ENCODE measurements at places on chromosomes 4 and X.

DNA sequence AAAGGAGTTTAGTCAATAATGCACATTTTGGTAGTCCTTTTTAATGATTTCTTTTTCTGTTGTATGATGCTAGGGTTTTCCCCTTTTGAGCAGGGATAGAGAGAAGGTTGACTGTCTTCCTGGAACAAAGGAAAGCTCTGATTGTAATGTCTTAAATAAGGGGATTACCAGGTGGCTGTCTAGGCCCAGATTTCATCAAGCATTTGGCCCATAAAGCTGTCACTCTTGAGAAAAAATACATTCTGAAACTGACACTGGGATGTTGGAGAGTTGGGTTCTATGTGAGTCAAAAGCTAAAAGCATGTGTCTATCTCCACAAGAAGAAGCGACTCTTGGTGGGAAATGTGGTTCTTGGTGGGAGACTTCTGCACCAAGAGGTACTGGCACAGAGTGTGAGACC, 26.4 kb downstream of the KIAA1210 start:
- DNase-seq, result no peak

GRCh38 chr4:26289401-26289800, 31.4 kb upstream of the RBPJ start:
- no peak for DNase-seq

GRCh38 chr4:117093571-117093970, 8.2 kb upstream of the TRAM1L1 start:
- no peak for DNase-seq

DNA sequence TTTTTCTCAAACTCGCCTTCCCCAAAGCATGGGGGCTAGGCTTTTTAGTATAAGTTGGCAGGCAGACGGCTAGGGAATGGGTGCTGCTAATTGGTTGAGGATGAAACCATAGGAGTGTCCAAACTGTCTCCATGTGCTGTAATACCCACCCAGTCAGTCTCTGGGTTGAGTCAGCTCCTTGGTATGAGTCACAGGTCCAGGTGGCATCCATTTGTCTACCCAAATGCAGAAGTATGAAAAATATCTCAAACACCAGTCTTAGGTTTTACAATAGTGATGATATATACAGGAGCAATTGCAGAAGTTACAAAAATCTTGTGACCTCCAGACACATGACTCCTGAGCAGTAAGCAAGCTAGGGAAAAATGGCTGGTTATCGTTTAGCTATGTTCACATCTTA, 27.4 kb upstream of the CCSER1 start:
- DNase-seq, result peak; percentile 49

- DNase-seq, result peak; percentile 33
Observed at GRCh38 chrX:75746891-75747639, 38.0 kb downstream of the MAGEE2 start.

GRCh38 chr4:52999626-53000025, 137.5 kb downstream of the RASL11B start:
- DNase-seq, result no peak

GRCh38 chr4:11495291-11495690, 66.6 kb upstream of the HS3ST1 start:
- DNase-seq, result no peak

GRCh38 chrX:120732461-120732860, 102.6 kb upstream of the C1GALT1C1 start:
- DNase-seq, result no peak

GRCh38 chr4:183783306-183783705, 121.8 kb upstream of the STOX2 start:
- DNase-seq, result no peak

DNA sequence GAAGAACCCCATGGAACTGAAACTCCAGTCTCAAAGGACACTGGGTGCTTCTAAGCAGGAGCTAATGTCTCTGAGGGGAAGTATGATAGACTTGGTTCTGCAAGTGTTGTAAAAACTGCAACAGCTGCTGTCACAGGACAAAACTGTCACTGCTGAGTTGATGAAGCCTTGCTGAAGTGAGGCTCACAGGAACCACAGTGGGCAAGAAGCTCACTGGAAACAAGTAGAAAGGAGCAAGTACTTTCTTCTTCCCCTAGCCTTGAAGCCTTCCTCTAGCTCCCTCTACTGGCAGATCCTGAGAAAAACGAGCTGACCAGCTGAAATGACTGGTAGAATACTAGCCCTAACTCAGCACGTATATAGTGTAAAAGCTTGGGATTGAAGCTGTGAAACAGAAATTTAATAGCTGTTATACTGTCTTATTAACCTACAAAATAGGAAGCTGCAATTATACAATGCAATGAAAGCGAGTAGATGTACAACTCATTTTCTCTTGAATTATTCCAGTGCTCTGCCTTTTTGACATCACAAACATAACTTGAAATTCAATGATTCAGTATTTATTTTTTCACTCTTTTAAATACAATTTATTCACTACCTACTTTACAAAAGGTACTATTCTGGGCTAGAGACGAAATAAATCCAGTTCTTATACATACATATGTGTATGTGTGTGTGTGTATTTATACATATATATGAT, 91.4 kb downstream of the GABRB1 start:
- peak; percentile 73 for DNase-seq

Data from urothelium cell line (cell line).